Thoracic aorta endothelial cell (primary cell): ENCODE measurements at places on chromosomes 16 and 17. TPM values are rescaled to one million over a fixed set of nuclear protein-coding genes. Genes with fewer than 3 reads are reported as not detected.

The HSD17B1 gene
- 0.53 and 0.57 TPM in 2 replicates for total RNA-seq

The NUPR1 gene
- 0.65 and 1.3 TPM in 2 replicates for total RNA-seq

The CPNE7 gene
- total RNA-seq = 9.3 and 9.5 TPM in 2 replicates

The TP53TG3B gene
- total RNA-seq = not detected in 2 replicates

The FOXN1 gene
- total RNA-seq = not detected in 2 replicates

The IKZF3 gene
- total RNA-seq = not detected in 2 replicates

The CHST5 gene
- total RNA-seq = not detected in 2 replicates

The HOXB5 gene
- 0.13 and 1.5 TPM in 2 replicates for total RNA-seq

The PRCD gene
- total RNA-seq = 0.27 and 0.65 TPM in 2 replicates

The SCNN1B gene
- not detected in 2 replicates for total RNA-seq

The SLC12A3 gene
- total RNA-seq = not detected in 2 replicates

The ABCA10 gene
- total RNA-seq = 0.80 and 1.0 TPM in 2 replicates

The GPRC5C gene
- not detected in 2 replicates for total RNA-seq

The ECI1 gene
- 23.5 and 24.5 TPM in 2 replicates for total RNA-seq

The PLCD3 gene
- 27.7 and 31.0 TPM in 2 replicates for total RNA-seq

The TUBG1 gene
- 48.5 and 73.7 TPM in 2 replicates for total RNA-seq

The FNDC8 gene
- not detected in 2 replicates for total RNA-seq

The DNAAF8 gene
- total RNA-seq = 0.14 and 0.93 TPM in 2 replicates

The RUSF1 gene
- 25.1 and 40.1 TPM in 2 replicates for total RNA-seq

The MMP28 gene
- 2.5 and 4.0 TPM in 2 replicates for total RNA-seq

The HSD11B2 gene
- total RNA-seq = 0.07 TPM in 1 of 2 replicates, not detected in the other

The PRSS8 gene
- total RNA-seq = not detected in 2 replicates
